ENCODE measurements at places on chromosomes 6 and 20.

DNA sequence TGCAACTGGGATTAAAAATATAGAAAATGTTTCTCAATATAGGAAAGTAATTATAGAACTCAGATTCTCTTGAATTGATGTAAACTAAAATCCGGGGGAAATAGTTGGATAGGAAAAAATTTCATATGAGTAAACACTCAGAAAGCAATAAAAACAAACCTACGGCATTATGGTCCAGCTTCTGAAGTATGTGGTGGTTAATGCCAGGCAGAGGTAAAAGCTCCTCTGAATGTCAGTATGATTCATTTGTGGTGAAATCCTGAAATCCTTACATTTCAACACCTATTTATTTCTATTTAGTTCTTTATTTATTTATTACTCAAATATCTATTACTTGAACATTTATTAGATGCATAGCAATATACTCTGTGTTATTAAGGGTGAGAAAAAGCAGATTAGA, 145.1 kb downstream of the RIMS1 start:
- no peak for DNase-seq

DNA sequence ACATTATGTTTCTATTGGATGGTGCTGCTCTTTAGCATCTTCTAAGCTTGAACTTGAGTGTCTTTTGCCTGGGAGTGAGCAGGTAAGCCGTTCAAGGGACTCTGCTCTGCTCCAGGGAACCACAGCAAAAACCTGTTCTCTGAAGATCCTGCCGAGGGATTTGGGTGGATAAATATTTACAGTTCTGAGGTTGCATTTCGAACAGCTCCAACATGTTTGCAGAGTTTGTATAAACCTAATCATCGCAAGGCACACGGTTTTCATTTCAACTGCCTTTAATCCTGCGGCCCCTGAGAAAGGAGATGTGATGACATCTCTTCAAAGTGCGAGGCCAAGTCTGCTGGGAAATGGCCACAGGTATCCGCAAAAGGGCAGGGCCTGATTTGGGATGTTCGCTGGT, 293.4 kb downstream of the TFAP2C start:
- DNase-seq: no peak

- no peak for DNase-seq
Measured at GRCh38 chr6:140663772-140664171, 1289.3 kb upstream of the CITED2 start.

DNA sequence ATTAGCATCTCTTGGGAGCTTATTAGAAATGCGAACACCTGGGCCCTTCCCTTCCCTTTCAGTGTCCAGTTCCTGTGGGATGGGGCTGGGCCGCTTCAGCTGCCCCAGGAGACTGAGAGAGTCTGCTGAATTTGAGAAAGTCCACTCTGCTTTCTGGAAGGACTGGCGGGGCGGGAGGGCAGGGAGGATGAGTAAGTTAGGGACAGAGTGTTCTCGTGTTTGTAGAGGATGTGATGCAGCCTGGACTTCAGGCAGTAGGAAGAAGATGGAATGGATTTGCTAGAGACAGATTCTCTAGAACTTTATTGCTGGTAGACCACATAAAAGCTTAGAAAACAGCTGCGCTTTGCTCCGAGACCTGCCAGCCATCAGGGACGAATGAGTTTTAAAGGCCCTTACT, 1.1 kb upstream of the TULP4 start:
- DNase-seq: no peak

GRCh38 chr20:56322681-56323080, 36.1 kb upstream of the FAM210B start:
- no peak for DNase-seq

DNA sequence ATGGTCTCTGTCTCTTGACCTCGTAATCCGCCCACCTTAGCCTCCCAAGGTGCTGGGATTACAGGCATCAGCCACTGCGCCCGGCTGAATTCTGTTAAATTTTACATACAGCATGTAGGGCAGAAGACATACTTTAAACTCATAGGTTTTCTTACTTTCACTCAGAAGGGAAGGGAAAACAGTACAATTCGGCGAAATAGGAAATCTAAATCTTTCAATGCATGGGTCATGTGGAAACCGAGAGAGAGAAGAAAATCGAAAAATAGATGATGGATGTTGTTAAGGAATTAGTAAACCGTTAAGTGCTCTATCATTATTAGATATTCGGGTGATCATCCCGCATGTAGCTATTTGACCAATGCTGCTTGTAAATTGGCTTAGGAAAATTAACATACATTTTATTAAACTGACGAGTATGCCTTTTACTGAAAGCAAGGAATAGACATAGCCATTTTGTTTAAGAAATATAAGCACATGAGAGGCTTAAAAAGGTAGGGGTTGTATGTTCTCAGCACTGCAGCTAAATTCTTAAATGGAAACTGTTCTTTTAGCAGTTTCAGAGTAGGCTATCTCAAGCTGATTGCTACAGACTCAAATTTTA, 164.7 kb upstream of the AGPAT4 start:
- DNase-seq: no peak

DNA sequence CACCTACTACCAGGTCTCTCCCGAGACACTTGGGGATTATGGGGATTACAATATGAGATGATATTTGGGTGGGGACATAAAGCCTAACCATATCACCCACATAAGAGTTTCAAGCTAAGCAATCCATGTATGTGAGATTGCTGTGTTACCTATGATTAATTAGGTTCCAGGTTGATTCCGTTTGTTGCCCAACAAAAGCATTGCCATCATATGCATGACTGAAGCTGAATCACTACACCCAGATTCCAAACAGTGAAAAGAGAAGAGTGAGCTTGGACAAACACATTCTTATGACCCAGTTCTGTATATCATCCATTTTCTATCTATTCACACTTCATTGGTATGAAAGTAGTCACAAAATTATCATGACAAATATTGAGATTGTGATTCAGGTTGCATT, 952.5 kb upstream of the MAN1A1 start:
- no peak for DNase-seq

- DNase-seq: no peak
Measured at GRCh38 chr20:4441871-4442270, 279.8 kb upstream of the PRND start.

GRCh38 chr6:187210-187861, 105.0 kb upstream of the DUSP22 start:
- no peak for DNase-seq

- DNase-seq: no peak
Measured at GRCh38 chr6:128507337-128508310, 12.8 kb downstream of the PTPRK start.

GRCh38 chr20:63422653-63423052, 49.8 kb downstream of the KCNQ2 start:
- DNase-seq: no peak

DNA sequence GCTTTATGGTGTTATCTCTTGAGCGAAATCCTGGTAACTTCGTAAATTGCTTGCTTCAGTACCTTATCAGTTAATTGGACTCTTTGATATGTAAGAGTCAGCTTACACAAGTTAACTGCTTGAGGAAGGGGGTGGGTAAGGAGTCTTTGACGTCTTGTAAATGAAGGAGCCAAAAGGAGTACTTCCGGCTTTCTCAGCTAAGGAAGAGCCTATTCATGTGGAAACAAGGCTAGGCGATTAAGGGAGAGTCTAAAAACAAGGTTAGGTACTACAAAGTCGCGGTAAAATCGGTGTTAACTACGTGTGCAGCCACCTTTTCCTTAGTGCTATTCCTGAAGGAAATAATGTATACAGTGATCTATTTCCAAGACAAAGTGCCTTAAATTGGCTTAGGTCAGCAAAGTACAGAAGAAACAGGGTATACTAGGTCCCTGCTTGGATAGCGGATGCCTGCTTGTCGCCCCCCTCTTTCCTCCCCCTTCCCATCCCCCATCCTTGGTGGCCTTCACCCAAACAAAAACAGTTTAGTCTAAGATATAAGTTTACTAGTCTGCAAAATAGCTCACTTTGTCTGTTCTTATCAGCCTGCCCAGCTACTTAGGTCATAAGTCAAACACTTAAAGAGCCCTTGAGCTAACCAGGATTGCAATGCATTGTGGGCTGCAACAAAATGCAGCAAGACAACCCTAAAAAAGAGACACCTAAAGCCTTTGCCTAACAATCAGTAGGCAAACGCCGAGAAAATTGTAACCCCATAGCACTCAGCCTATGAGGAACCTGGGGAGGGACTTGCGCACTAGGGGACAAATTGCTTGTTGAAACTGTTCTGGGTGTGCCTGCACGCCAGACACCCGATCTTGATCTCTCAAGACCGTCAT, 147.3 kb downstream of the TRIM27 start:
- no peak for DNase-seq

- DNase-seq: no peak
Measured at GRCh38 chr6:75478929-75479328, 14.7 kb downstream of the FILIP1 start.

DNA sequence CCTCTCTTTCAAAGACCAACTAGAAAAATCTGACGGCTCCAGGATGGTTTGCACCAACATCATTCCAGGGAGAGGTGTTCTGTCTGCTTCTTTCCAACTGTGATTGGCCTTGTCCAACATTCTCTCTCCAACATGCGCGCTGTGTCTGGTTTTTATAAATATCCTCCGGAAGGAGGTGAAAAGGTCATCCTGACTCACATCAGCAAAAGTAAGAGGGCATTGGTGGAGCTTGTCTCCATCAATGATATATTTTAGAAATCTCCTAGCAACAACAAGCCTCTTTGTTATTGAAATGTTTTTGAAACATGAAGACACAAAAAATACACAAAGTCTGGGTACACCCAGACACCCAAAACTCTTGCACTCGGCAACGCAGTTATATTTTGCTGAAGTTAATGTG, 475.3 kb upstream of the JARID2 start:
- DNase-seq: no peak

DNA sequence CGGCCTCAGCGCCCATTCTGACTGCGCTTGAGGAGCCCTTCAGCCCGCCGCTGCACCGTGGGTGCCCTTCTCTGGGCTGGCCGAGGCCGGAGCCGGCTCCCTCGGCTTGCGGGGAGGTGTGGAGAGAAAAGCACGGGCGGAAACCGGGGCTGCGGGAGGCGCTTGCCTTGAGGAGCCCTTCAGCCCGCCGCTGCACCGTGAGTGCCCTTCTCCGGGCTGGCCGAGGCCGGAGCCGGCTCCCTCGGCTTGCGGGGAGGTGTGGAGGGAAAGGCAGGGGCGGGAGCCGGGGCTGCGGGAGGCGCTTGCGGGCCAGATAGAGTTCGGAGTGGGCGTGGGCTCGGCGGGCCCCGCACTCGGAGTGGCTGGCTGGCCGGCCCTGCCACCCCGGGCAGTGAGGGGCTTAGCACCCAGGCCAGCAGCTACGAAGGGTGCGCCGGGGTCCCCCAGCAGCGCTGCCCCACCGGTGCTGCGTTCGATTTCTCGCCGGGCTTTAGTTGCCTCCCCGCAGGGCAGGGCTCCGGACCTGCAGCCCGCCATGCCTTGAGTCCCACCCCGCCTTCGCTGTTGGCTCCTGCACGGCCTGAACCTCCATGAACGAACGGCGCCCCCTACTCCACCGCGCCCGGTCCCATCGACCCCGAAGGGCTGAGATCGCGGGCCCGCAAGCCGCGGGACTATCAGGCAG, 45.7 kb upstream of the MCUR1 start:
- DNase-seq: no peak

GRCh38 chr20:23744817-23745216, 5.9 kb downstream of the CST1 start:
- no peak for DNase-seq

DNA sequence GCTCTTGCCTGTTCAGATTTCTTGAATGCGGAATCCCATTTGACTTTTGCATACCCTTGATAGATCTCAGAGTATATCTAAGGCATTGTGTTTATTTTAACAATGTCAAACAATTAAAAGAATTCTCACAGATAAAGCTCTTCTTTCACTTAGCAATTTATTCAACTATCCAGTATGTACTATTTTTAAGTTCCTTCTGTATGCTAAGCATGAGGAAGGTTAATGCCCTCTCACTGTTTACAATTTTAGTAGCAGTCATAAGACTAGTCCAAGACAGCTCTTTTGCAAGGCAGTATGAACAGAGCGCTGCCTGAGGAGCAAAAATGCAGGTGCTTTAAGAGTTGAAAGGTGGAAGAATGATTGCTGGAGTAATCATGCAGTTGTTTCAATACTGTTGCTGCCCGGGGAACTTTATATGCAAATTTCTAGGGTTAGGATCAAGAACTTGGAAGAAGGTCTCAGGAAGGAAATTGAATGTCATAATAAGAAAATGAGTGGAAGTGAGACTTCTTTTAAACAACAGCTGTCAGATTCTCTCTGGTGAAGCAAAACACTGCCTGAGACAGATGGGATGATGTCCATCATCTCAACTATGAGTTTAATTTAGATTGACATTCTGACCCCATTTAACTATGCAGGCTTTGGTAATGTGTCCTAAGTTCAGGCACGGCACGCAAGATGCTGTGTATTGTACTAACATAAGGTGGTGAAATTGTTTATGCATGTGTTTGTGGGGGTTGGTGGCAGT, 1303.5 kb upstream of the CITED2 start:
- no peak for DNase-seq

GRCh38 chr6:168627506-168628175, 186.7 kb downstream of the SMOC2 start:
- DNase-seq: no peak

DNA sequence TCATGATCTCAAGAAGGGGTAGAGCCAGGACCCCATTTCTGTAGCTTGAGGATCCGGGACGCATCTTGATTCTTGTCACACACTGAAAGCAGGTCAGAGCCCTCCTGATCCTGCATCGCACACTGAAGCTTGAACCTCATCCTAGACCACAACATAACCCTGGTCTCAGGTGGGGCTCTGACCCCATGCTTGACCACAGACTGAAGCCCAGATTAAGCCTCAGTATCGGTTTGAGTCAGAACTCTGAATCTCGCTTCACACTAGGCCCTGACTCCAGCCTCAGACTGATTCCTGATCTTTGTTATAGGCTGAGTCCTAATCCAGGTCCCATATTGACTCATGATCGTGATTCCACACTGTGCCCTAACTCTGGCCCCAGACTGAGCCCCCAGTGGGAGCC, 8.5 kb upstream of the RSPO4 start:
- no peak for DNase-seq

DNA sequence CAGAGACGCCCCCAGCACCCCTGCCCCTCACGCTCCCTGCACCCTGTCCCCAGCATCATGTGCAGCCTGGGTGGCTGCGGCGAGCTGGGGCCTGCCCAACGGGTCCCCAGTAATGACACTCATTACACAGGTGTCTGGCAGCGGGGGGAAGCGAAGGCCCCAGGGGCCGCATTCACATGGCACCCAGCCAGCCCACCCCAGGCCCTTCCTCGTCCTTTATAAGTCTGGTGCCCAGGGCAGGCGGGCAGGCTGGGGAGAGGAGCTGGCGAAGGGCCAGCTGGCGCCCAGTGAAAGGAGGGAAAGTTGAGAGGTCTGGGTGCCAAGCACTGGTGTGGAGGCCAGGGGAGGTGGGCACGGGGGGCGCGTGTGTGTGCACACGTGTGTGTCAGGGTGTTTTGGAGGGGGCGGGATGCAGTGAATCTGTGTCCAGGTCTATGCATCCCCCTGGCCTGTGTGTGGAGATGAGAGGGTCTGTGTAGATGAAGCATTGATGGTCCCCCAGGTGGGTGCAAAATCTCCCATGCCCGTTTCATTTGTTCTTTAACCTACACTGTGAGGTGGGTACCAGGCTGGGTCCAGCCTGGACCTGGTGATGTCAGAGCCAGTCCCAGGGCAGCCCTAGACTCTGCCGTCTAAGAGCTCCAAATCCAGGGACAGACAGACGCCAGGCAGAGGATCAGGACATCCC, 105.3 kb downstream of the CEBPB start:
- DNase-seq: no peak

- DNase-seq: no peak
Measured at GRCh38 chr6:86331265-86331840, 606.0 kb upstream of the HTR1E start.

GRCh38 chr6:1381481-1382330, 7.7 kb upstream of the FOXF2 start:
- peak; percentile 23 for DNase-seq

GRCh38 chr6:149077208-149077607, 240.3 kb upstream of the TAB2 start:
- no peak for DNase-seq

GRCh38 chr20:60559462-60559861, 601.2 kb downstream of the CDH26 start:
- DNase-seq: no peak
